Sciatic nerve (tissue), 2 donors: ENCODE measurements at places on chromosomes 4 and X. TPM values are rescaled to one million over a fixed set of nuclear protein-coding genes. Genes with fewer than 3 reads are reported as not detected.

The MAGEA4 gene
- total RNA-seq, result not detected

The CLDN34 gene
- total RNA-seq, result not detected

The PHKA2 gene
- 26.3 TPM for total RNA-seq

The RAI2 gene
- total RNA-seq, result 25.7 TPM

The ART3 gene
- 35.8 TPM for total RNA-seq

The SPANXD gene
- total RNA-seq, result not detected

The CNGA1 gene
- total RNA-seq, result 11.9 TPM

The GPRIN3 gene
- total RNA-seq, result 7.0 TPM

The STATH gene
- not detected for total RNA-seq

The FAM53A gene
- total RNA-seq, result 1.9 TPM

The THOC2 gene
- total RNA-seq, result 95.1 TPM

The OTC gene
- 0.36 TPM for total RNA-seq

The EFHC2 gene
- total RNA-seq, result 2.0 TPM

The STBD1 gene
- 3.9 TPM for total RNA-seq

The HS3ST1 gene
- 3.2 TPM for total RNA-seq

The GATA1 gene
- 0.76 TPM for total RNA-seq

The TSC22D3 gene
- 93.5 TPM for total RNA-seq

The MAPK10 gene
- 42.3 TPM for total RNA-seq

The POU4F2 gene
- total RNA-seq, result not detected

The NEIL3 gene
- total RNA-seq, result 0.67 TPM

The SH3TC1 gene
- 52.2 TPM for total RNA-seq

The MAGEB17 gene
- not detected for total RNA-seq

The ADH7 gene
- total RNA-seq, result not detected

The KLB gene
- 1.2 TPM for total RNA-seq
